ENCODE measurements at places on chromosomes 12 and 14. TPM values are rescaled to one million over a fixed set of nuclear protein-coding genes. Genes with fewer than 3 reads are reported as not detected.

NEUROD4 gene
- not detected for total RNA-seq

A2ML1 gene
- total RNA-seq: not detected

GRCh38 chr14:104109731-104110361 is 24.3 kb downstream of the ASPG start:
- DNase-seq: no peak

BDKRB2 gene
- total RNA-seq: 4.4 TPM

DNA sequence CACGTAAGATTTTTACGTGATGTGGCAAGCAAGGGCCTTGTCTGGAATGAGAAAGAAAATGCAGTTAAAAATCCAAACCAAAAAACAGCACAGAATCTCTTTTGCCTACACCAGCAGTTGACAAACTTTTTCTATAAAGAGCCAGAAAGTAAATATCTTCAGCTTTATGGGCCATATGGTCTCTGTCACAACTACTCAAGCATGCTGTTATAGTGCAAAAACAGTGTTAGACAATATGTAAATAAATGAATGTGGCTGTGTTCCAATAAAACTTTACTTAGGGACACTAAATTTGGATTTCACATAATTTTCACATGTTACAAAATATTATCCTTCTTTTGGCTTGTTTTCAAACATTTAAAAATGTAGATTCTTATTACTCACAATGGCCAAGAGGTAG is 6.2 kb upstream of the ELK3 start:
- no peak for DNase-seq

NDUFA12 gene
- total RNA-seq: 133 TPM

DNA sequence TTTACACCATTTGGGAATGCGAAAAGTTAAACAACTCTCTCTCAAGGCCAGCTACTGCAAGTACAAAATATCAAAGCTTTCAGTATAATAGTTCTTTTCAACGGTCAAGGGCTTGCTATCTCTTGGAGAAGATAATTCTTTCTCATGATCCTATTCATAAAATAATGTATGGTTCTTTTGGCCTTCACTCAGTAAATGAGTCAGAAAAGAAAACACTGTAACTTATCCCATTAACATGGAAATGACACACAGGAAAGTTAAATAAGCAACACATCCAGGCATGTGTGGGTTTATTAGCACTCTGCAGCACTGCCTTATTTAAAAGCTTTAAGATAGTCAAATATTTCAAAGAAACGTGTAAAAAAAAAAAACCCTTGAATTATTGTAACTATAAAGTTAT is 36.9 kb downstream of the ZFC3H1 start:
- no peak for DNase-seq

- no peak for DNase-seq
Observed at GRCh38 chr14:39181026-39181692, 6.1 kb downstream of the PNN start.

DNA sequence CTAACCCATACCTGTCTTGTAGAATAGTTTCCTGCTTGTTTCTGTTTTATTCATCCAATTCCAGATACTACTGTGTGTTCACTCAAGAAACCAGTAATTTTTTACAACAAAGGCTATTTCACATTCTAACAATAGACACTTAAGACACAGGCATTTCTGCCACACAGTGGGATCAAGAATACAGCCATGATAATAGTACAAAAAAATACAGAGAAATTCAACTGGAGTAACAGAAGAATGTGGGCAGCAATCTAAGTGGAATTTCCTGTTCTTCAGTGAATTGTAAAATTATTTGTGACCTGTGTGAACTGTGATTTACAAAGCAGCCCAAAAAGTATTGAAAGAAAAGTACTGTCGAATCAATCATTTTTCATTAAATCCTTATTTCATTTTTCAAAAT is 282.9 kb downstream of the CCER1 start:
- no peak for DNase-seq

GNB3 gene
- total RNA-seq: under 0.01 TPM

GRCh38 chr12:25725931-25726330 is 172.8 kb upstream of the LMNTD1 start:
- no peak for DNase-seq

DNA sequence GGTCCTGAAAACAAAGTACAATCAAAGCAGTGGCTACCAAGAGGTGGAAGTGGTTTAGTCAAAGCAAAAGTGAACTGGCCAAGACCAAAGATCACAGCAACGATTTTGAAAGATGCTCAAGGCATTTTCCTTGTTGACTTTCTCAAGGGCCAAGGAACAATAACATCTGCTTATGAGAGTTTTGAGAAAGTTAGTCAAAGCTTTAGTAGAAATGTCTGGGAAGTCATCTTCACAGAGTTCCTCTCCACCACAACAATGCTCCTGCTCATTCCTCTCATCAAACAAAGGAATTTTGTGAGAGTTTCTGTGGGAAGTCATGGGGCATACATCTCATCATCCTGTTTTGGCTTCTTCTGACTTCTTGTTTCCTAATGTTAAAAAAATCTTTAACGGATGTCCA is 80.1 kb downstream of the PLEKHA5 start:
- DNase-seq: no peak

LUM gene
- total RNA-seq: 156 TPM

GRCh38 chr12:51867371-51867770 is 18.9 kb upstream of the FIGNL2 start:
- no peak for DNase-seq

DNA sequence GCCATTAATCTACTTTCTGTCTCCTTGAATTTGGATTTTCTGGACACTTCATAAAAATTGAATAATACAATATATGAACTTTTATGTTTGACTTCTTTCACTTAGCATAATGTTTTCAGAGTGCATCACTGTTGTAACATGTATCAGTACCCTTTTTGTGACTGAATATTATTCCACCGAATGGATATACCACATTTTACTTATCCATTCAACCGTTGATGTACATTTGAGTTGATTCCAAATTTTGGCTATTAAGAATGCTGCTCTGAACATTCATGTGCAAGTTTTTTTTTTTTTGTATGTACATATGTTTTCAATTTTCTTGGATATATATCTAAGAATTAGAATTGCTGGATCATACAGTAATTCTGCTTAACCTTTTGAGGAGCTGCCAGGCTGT is 43.2 kb downstream of the CPSF2 start:
- no peak for DNase-seq

GRCh38 chr12:43964033-43964432 is 128.2 kb downstream of the TMEM117 start:
- DNase-seq: no peak

MSI1 gene
- 2.9 TPM for total RNA-seq

GRCh38 chr12:29270446-29270845 is 110.5 kb downstream of the ERGIC2 start:
- DNase-seq: no peak

DNA sequence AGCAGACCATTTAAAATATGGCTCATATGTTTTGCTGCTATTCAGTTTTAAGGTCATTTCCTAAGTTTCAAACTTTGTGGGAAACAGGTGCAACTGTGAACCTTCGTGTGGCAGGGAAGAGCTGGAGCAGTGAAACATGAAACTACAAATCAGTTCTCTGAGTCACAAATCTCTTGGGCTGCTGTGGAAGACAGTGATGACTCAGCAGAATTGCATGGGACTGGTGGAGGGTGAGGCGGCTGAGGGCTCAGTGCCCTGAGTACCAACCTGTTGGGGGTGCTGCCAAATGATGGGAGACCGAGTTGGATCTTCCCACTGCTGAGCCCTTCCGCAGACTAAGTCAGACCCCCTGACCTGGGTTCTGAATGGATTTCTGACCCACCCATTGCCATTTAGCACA is 8.4 kb upstream of the CALM1 start:
- DNase-seq: no peak

DNA sequence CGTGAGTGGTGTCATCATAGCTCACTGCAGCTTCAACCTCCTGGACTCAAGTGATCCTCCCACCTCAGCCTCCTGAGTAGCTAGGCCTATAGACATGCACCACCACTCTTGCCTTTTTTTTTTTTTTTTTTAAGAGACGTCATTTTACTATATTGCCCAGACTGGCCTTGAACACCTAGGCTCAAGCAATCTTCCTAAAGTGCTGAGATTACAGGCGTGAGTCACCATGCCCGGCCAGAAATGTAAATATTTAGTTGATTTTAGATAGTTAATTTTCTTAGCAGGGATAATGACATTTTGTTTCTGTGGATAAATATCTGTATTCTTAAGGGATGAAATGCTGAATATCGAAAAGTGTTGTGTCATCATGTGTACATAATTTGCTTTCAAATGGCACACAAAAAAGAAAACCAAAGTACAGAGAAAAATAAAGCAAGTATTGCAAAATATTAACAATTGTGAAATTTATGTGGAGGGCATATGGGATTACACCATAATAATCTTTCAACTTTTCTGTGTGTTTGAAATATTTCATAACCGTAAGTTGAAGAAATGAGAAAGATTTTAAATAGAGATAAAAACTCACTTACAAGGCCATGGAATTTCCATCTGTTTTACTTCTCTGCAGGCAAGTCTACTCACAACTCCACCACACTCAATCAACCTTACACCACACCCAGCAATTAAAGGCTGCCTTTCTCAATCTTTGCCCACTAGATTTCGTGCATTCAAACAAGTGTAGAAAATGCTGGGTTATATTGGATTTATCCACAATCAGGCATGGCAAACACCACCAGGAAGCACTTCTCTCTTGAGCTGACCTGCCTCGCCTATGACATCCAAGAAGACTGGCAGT is 93.7 kb downstream of the SPTSSA start:
- DNase-seq: no peak

TAS2R7 gene
- total RNA-seq: 0.28 TPM

SLC38A1 gene
- total RNA-seq: 27.1 TPM

ADAM21 gene
- total RNA-seq: not detected

DNA sequence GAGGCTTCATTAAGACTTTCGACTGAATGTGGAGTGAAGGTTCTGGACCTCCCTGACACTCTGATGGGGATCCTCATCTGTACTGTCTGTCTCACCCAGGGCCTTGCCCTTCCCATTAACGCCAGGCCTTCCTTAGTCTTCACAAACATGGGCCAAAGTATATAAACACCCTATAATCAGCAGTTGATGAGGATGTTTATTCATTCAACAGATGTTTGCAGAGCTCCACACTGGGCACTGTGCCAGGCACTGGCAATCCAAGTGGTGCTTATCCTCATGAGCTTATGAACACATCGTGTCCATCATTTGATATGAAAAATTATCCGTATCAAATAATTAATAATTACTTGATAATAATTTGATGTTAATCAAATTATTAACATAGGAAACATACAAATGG is 454.4 kb downstream of the FUT8 start:
- no peak for DNase-seq

DNA sequence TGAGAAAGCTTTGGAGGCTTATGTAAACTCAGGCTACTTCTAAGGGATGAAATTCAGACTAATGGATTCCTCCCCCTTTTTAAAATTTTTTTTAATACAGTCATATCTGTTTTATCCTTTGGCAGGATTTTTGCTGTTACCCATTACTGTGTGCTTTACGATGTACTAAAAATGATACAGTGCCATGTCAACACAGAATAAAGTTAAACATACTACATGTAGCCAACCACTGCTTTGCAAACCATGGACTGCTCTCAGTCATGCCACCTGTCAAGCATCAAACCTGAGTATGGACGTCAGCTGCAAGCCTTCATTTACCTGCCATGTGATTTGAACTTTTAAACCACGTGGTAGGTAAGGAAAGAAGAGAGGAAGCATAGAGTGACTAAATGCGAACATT is 325.8 kb downstream of the FUT8 start:
- no peak for DNase-seq

DNA sequence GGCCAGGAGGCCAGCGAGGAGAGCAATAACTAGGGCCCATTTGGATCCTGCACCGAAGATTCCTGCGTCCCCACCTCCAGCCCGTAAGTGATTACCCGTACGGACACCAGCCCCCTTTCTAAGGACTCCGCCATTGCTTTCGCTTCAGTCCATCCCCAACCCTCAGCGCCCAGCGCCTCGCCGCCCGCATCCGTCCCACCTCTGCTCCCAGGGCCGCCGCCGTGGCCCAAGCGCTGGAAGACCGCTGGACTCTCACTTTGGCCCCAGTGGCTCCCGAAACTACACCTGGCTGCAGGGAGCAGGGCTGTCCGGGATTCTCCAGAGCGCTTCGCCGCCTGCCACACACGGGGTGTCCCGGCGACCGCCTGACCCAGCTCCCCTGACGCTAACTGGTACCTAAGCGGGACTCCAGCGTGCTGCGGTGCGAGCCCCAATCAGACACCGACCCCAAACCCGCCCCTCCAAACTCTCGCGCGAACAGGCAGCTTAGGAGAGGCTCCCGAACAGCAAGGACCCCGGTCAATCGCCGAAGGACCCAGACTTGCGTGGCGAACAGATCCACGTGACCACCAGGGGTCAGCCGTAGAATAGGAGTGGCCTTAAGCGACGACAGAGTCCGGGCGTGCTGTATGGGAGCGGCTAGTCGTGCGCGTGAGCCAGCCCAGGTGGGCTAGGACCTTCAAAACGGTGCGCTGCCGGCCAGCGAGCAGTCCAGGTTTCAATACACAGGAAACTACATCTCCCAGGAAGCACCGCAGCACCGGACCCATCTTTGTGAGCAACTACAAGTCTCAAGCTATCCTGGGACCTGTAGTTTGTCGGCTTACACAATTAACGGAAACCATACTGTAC is at the start of gene CNPY2:
TSS of gene CNPY2 (minus strand) at position 367 of the 852 bp plus-strand sequence. CDS start 771 bp downstream, outside the sequence.
- DNase-seq: peak; percentile 96

DNA sequence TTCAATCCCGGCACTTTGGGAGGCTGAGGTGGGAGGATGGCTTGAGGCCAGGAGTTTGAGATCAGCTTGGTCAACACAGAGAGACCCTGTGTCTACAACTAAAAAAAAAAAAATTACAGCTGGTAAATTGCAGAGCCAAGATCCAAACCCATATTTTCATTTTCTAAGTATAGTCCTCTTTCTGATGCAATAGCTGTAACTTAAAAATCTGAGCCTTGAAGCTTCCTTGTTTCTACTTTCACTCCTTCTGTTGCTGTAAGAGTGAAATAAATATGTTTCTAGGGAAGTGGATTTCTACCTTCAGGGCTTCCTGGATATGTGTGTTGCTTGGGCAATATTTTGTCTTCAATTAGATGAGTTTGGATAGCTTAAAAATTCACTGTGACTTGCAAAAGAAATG is 42.0 kb upstream of the PRICKLE1 start:
- no peak for DNase-seq
